Stimulated activated CD4-positive, alpha-beta T cell treated with anti-CD3 and anti-CD28 coated beads, Interleukin-1b, Interleukin-23, amount 100 ng/mL, for 1 hour (primary cell): ENCODE measurements at places on chromosomes 3 and 15.

DNA sequence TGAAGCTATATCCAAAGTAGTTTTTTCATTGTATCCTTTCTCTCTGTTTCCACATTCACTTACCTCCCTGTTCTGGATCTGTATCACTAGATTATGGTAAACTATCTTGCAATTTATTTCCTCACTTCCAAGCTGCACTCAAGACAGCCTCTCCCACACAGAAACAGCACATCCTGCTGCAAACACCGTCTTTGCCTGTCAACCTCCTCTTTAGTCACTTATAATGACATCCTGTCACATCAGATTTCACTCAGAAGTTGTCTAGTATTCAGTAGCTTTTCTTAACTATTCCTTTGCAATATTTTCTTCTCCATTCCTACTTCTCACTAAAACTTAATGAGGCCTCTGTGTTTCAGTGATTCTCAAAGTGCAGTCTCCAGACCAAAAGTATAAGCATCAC lies 490.8 kb downstream of the IGSF11 start:
- no peak for DNase-seq

DNA sequence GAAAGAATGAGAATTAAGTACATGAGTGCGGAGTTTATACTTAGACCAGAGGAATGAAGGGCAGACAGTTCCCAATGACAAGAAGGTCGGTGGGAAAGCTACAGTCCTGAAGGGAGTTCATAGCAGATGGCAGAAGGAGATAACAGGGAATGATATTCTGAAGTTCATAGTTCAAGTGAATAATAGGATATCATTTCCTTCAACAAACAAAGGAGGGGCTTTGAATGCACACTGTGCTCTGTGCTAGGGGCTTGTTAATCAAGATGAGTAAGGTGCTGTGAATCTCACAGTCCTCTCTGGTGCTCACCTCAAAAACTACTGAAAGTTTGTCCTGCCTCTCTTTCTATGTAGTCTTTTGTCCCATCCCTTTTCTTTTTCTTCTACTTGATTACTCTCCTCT lies 41.9 kb downstream of the SIDT1 start:
- no peak for DNase-seq

- no peak for DNase-seq
Observed at GRCh38 chr3:172525116-172525613, 1.9 kb upstream of the TNFSF10 start.

- no peak for DNase-seq
Observed at GRCh38 chr3:45765266-45765851, 31.0 kb downstream of the SLC6A20 start.

GRCh38 chr15:83592370-83593040 lies 61.4 kb upstream of the ADAMTSL3 start:
- no peak for DNase-seq

DNA sequence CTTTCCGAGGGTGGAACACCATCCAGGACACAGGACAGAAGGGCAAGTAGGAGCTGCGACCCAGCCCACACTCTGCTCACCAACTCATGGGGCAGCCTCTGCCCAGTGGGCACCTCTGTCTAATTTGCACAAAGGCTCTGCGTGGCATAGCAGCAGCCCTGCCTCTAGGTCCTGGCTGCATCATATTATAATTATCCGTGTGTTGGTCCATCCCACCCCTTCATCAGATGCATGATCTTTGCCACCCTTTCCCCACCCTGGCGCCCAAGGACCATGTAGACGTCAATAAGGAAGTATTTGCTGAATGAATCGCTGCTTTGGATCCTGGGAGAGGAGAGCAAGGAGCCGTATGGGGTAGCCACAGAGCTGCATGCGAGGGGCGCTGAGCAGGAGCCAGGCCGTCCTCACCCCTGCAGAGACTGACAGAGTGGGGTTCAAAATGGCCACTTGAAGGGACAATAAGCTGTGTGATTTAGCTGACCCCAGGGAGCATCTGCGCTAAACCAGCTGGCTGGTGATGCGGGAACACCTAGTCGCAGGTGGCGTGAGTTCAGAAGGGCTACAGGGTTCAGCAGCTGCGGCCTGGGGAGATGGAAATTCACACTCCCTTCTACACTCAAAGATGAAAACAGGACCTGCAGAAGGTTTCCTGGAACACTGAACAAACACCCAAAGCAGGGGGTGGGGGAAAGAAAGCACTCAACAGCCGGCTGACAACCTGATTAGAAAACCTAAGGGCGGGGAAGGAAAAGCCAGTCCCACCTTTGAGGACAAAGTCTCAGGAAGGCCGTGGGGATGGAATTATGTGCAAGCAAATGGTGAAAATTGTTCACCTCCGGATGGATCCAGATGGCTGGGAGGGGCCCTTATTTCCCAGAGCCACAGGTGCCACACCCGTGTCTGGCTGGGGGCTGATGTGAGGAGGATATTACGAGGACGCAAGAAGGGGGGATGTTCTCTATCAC lies 6.4 kb downstream of the MGLL start:
- DNase-seq: no peak
